ENCODE measurements at places on chromosomes 11 and 22.

DNA sequence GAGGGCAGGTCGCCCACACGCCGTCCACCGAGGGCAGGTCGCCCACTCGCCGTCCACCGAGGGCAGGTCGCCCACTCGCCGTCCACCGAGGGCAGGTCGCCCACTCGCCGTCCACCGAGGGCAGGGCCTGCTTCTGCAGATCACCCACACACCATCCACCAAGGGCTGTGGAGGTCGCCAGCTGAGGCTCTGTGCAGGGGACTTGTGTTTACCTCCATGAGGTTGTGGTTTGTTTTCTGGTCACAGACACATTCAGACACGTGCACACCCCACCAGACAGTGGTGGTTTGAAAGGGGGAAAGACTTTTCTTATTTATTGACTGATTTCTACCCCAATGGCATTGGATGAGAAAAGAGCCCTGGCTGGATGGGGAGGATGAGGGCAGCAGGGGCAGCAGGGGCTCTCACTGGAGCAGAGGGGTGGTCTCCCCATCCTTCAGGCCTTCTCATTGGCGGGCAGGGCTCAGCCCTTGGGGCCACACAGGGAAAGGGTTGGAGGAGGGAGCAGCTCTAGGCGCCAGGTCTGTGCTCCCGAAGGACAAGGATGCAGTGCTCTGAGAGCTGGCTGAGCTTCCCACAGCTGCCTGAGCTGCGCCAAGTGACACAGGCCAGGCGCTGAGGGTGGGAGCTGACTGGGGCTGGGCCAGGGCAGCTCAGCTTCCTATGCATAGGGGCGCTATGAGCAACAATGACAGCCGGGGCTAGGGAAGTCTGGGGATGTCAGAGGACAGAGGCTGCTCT is 252.6 kb upstream of the B3GAT1 start:
- no peak for DNase-seq

- DNase-seq = peak; percentile 76
These were observed 32.2 kb downstream of the ZBTB16 start for GRCh38 chr11:114091516-114092397.

DNA sequence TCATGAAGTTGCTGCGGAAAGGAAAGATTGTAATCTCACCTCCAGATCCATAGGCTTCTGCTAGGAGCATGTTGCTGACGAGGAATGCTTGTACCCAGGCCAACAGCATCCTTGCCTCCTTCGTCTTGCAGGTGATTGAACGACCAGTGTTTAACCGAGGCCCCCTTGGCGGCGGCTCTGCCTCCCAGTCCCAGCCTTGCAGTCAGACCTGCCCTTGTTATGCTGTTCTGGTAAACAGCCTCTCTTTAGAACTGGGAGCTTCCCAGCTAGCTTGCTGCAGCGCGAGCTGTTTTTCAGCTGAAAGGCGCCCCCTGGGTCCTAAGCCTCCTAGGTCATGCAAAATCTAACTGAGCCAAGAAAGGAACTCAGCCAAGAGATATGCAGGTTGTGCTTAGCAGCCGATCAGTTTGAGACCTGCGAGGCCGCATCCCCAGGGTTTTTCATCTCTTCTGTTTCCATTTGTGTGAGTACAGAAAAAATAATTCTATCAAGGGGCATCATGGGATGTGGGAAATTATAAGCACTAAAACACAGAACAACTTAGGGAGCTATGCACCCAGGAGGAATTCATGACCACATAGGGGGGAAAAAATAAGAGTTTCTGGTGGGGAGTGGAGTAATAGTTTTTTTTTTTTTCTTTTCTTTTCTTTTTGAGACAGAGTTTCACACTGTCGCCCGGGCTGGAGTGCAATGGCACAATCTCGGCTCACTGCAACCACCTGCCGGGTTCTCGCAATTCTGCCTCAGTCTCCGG is at the start of gene PIK3IP1:
TSS of gene PIK3IP1 (minus strand) at position 253 of the 754 bp plus-strand sequence. CDS start at position 109, 144 bp downstream.
- DNase-seq = peak; percentile 94

GRCh38 chr11:25396847-25397246 is 900.0 kb downstream of the LUZP2 start:
- DNase-seq = no peak

- DNase-seq = no peak
These were observed 7.2 kb downstream of the ATG16L2 start for GRCh38 chr11:72821221-72821919.

GRCh38 chr11:19975414-19975990 is 184.8 kb downstream of the DBX1 start:
- no peak for DNase-seq

DNA sequence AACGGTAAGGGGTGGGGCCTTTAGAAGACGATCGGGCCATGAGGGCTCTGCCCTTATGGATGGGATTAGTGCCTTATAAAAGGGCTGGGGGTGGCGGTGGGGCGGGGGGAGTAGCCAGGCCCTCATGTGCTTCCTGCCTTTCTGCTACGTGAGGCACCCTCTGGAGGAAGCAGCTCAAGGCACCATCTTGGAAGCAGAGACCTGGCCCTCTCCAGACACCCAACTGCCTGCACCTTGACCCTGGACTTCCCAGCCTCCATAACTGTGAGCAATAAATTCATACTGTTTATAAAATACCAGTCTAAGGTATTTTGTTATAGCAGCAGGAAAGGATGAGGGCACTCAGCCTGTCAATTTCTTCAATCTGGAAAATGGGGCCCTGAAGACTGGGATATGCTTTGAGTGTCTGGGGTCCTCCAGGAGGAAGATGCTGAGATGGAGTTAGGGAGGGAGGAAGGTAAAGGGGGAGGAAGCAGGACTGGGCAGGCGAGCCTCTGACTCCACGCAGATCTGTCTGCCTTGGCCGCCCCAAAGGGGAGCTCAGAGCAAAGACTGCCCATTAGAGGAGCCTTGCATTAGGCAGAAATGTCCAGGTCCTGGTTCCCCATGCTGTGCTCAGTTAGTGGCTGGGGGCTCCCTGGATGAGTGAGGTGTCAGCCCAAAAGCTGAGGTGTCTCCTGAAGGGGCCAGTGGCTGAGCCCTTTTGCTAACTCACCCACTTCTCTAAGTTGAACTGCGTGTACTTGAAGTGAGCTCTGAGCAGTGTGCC is 5.3 kb downstream of the CABP2 start:
- DNase-seq = no peak

- DNase-seq = no peak
These were observed 93.8 kb downstream of the KCNC1 start for GRCh38 chr11:17828311-17828751.

DNA sequence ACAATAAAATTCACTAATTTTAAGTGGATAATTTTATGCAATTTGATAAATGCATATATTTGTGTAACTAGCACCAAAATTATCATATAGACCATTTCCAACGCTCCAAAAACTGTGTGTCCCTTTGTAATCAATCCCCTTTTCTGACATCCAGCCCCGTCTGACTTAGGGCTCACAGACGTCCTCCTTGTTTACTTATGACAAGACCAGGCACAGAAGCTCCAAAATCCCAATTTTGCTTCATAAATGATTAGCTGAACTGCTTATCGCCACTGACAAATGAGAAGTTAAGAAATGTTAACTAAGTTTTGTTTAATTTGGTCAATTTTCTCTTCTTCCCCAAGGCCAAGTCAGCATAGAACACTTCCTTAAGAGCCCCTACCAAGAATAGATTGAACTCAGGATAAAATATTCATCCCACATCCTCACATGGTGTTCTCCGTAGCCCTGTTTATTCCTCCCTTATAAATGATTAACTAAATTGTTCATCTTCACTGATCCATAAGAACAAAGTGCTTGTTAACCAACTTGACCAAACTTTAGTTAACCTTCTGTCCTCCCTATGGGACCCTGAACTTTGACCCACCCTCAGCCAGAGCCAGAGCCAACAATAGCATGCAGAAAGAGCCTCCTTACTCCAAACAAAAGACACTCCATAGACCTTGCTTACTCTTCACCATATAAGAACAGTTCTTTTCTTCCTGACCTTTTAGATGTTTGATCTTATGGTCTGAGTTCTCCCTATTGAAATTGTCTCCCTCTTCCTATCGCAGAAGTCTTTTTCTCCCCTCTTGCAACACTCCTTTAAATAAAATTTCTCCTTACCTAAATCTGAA is 30.8 kb upstream of the GLYAT start:
- DNase-seq = no peak

DNA sequence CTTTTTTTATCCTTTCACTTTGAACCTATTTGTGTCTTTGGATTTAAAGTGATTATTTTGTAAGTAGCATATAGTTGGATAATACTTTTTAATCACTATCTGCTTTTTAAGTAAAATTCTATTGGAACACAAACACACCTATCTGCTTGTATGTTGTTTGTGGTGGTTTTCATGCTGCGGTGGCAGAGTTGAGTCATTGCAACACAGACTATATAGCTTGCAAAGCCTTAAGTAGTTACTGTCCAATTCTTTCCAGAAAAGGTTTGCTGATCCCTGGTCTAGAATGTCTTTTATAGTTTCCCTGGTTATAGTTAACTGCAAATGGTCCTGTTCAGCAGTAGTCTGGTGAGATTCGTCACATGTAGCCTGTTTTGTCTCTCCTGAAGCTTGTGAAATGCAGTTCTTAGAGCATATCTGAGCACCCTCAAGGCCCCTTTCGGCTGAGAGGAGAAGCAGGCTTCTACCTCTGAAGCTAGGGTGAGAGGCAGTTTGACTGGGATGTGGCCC is 21.5 kb downstream of the SHANK3 start:
- no peak for DNase-seq

DNA sequence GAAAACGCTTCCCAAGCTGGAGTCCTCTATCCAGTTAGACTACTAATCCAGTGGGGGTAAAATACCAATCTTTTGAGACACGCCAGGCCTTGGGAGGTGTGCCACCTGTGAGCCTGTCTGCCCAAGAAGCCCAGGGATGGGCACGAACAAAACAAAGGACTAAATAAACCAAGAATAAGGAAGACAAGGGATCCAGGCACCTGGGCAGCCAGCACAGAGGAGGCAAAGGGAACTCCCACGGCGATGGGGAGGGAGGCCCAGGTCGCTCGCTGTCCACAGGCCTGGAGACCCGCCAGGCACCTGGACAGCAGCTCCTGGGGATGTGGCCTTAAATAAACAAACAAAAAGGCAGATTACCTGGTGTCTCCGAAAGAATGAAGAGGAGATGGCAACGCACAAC is 31.4 kb downstream of the LRFN4 start:
- no peak for DNase-seq

- DNase-seq = no peak
These were observed 3.5 kb downstream of the VPS37C start for GRCh38 chr11:61157743-61158142.

DNA sequence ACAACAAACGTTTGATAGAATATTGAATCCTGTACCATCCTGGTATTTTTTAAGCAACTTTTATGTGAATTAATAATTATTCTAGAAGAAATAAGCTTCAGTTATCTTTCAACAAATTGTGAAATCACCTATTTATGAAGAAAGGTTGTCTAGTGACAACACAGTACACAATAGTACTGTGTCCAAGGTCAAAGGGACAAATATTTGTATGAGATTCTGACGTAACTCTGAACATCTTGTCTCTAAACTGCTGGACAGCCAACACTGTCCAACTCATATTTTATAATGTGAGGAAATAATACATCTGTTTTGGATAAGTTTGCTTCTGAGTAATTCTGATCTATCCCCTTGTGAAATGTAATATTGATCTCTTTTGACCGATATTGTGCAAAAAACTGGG is 18.9 kb downstream of the CASP5 start:
- DNase-seq = no peak

DNA sequence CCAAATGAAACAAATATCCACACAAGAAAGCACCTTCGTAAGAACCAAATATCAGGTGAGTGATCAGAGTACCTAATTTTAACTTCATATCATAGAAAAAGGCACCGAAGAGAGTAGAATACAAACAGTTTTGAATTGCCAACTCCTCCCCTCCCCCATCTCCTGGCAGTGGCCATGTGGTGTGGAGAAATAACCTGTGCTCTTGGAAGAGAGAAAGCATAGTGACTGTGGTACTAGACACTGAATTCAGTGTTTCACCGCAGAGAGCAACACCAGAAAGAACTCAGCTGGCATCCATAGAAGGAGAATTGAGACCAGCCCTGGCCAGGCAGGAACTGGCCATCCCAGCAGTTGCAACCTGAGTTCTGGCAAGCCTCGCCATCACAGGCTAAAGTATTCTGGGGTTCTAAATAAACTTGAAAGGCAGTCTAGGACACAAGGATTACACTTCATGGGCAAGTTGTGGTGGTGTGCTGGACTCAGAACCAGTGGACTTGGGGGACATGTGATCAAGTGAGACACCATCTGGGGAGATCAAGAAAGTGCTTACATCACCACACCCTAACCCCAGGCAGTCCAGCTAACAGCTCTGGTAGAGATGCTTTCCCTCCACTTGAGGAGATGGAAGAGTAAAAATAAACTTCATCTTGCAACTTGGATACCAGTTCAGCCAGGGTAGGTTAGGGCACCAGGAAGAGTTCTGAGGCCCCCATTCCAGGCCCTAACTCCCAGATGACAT is 1003.2 kb downstream of the NTM start:
- DNase-seq = no peak

- DNase-seq = no peak
These were observed 1327.9 kb downstream of the TBC1D22A start for GRCh38 chr22:48090332-48090672.

DNA sequence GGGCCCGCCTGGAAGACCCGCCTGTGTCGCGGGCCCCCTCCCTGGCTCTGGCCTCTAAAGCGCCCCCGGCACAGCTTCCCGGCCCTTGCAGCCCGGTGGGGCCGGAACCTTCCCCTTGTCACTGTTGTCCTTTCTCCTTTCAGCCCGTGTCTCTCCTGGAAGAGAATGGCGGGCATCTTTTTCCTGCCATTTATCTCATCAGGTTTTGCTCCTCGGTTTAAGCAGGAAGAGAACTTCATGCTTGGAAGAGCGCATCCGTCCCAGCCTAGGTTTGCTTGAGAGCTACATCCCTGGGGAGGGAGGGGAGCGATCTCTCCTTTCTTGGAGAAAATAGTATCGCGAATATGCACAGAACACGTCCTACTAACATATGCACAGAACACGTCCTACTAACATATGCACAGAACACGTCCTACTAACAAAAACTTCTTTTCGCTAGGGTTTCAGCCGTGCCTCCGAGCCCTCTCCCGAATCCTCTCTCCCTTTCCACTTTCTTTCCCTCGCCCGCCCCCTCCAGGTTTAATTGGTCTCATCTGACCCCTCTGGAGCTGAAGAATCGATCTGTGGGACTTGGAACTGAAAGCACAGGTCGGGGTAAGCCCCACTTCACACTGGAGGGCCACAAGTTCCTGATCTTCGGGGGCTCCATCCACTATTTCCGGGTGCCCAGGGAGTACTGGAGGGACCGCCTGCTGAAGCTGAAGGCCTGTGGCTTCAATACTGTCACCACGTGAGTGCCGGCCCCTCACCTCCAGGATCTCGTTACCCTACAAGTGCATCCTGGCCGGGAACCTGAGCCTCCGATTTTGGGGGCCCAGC is 1.2 kb downstream of the GLB1L3 start:
- DNase-seq = peak; percentile 43

- DNase-seq = no peak
These were observed 6.9 kb upstream of the ACR start for GRCh38 chr22:50730941-50731661.

DNA sequence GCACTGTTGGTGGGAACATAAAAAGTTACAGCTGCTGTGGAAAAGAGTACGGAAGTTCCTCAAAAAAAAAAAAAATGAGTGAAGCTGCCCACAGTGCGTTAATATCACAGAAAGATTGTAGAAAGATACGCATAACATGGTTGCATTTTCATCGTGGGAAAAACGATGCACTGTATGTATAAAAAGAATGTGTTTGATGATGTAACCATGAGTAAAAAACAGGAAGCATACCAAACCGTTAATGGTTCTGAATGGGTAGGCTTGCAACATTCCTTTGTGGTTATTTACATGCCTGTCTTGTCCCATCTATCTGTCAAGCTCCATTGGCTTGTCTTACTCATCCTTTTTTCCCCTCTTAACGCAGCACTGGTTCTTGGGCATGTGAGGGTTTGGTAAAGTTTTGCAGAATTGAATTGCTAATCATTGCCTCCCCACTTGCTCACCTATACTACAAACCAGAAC is 33.8 kb upstream of the DKK3 start:
- DNase-seq = peak; percentile 78

GRCh38 chr11:128924510-128925249 is 18.0 kb downstream of the TP53AIP1 start:
- DNase-seq = no peak
